ENCODE measurements at places on chromosomes 3 and 15.

GRCh38 chr3:191792580-191792979, 331.6 kb downstream of the PYDC2 start:
- no peak for DNase-seq

DNA sequence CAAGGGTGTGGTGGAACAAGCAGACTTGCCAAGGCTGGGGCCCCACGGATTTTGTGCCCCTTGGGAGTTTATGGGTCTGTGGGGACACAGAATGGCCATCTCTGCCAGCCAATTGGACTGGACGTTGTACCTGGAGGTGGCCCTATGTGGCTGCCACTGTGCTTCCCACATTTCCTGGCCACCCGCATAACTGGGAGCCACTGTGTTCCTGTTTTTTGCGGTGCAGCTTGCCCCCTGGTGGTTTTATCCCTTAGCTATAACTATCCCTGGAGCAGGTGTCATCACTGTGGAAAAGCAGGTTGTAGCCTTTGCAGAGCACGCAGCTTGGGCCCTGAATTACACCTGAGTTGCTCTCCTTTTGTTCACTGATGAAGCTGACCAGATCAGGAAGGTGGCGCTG, 306.3 kb downstream of the ZPLD1 start:
- DNase-seq = peak; percentile 48

DNA sequence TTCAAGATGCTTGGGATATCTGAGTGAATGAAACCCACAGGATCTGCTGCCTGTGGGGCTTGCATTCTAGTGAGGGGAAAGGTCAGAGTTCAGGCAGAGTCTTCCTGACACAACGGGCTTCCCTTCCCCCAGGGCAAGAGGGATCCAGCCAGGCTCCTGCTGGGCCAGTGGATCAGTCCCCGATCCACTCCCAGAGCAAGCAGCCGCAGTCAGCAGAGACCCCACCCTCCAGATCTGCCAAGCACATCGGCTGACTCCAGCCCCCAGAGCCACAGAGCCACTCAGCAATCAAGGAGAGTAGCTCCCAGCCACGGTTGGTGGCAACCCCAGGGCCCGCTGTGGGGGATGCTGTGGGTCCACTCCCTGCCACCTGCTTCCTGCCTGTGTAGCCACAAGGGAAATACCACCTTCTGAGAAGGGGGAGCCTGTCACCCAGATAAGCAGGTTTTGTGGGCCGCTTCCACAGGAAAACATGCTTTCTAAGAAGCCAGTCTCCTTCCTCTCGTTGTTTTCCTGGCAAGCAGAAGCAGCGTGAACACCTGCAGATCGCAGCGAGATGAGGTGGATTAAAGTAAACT, 44.9 kb downstream of the CPN2 start:
- DNase-seq = no peak

DNA sequence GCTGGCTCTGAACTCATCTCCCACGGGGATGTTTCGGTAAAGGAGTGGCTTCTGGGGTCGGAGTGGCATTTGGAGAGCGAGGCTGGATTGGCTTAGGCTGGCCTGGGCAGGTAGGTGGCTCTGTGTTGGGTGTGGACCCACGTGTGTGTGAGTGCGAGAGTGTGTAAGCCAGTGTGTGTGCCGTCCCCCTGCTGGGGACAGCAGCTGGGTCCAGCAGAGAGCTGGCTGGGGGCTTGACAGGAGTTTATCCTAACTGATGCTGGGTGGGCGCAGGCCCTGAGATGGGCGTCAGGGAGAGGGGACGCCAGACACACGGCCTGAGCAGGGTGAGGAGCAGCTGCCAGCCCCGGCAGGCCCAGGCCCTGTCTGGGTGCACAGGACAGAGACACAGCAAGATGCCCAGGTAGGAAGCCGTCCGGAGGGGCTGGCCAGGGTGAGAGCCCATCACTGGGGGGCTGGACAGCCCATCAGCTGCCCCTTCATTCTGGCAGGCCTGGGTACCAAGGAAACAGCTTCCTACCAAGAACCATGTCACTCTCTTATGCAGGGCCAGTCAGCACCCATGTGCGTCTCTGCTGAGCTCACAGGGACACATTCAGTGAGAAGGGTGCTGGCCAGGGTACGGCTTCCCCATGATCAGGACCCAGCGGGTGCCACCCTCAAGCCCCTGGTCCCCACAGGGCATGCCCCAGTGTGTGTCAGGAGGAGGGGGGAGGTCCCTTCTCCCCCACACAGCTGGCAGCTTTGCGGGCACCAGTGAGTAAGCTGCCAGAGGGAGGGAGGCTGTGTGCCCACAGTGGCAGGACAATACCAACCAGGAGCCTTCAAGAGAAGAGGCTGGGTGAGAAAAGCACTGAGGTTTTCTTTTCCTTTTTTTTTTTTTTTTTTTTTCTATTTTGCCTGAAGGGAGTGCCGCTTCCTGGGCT, 1.1 kb downstream of the PAK6 start:
- DNase-seq = no peak

DNA sequence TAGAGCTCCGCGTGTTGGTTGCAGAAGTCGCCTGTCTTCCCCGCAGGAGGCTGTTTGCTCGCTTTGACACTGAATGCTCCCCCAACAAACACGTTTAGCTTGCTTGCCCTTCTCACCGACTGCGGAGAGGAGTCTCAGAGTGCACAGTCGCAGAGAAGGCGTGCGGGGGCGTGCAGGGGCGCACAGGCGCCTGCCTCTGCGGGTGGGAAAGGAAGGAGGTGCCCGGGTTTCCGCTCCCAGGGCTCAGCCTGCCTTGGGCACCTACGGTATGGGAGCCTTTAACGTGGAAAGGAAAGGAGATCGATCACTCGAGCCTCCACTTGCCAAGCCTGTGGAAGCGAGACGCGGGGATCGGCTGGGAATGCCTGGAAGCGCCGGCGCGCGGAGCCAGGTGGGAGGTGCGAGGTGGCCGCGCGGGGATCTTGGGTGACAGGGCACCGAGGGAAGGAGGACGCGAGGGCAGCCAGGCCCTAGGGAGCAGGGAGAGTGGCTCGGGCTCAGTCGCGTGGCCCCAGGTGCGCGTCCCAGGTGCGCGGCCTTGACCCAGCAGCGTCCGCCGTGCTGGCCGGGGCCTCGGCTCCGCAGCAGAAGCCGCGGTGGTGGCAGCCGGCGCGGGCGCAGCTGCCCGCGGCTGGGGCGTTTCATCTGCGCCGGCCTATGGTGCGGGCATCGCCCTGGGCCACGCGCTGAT, at the start of gene FAN1:
Gene FAN1 (plus strand): TSS at position 419 of the 691 bp plus-strand sequence. CDS start 749 bp downstream, outside the sequence.
- peak; percentile 92 for DNase-seq

- DNase-seq = no peak
Measured at GRCh38 chr15:42131826-42132806, 24.3 kb downstream of the PLA2G4F start.

DNA sequence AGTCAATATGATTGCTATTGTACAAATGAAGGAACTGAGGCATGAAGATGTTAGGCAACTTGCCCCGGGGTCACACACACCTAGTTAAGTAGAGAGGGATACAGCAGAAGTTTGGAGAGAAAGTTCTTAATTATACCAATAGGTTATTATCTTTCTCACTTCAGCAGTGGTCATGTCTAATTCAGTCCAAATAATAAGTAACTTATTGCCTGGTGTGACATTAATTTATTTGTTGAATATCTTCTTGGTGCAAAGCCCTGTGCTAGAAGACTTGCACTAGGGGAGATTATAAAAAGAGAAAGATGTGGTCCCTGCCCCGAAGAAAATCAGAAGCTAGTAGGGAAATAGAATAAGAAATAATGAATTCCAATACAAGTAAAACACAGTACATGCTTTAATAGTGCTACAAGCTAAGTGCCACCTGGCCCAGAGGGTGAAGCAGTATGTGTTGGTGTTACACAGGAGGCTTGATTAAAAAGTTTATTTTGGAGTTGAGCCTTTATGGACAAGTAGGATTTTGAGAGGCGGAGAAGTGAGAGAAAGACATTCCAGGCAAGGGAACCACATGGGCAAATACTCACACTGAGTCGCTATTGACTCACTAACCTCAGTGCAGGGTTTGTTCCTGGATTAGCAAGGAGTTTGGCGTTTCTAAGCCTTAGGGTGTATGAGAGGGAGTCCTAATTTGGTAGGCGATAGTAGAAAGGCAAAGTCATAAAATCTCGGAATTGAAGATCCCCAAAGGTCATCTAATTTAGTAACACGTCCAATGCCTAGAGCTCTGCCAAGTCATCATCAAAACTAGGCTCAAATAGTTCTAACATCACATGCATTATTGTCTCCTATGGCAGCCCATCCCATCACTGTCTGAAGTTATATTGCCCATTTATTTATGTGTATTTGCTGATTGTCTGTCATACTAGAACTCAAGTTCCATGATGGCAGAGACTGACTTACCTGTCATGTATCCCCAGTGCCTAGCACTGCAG, 19.2 kb upstream of the GSK3B start:
- DNase-seq = no peak

DNA sequence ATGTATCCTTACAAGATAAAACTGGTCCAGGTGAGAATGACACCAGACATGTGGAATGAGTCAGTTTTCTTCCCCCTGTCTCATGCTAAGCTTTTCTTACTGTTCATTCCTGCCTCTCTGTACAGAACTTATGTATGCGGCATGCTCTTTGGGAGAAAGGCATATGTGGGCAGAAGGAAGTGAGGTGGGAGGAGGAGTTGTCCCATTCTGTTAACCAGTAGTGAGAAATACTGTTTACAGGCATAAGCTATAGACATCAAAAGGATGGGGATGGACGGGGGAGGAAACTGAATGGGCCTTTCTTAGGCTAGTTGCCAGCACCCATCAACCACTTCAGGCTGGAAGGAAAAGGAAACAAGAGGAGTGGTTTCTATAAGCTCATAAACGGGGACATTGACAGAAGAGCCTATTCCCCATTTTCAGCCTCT, 143.6 kb upstream of the BHLHE40 start:
- no peak for DNase-seq

GRCh38 chr3:81302045-81302444, 459.4 kb downstream of the GBE1 start:
- peak; percentile 82 for DNase-seq

- DNase-seq = no peak
Measured at GRCh38 chr3:72355168-72355567, 493.1 kb downstream of the SHQ1 start.

DNA sequence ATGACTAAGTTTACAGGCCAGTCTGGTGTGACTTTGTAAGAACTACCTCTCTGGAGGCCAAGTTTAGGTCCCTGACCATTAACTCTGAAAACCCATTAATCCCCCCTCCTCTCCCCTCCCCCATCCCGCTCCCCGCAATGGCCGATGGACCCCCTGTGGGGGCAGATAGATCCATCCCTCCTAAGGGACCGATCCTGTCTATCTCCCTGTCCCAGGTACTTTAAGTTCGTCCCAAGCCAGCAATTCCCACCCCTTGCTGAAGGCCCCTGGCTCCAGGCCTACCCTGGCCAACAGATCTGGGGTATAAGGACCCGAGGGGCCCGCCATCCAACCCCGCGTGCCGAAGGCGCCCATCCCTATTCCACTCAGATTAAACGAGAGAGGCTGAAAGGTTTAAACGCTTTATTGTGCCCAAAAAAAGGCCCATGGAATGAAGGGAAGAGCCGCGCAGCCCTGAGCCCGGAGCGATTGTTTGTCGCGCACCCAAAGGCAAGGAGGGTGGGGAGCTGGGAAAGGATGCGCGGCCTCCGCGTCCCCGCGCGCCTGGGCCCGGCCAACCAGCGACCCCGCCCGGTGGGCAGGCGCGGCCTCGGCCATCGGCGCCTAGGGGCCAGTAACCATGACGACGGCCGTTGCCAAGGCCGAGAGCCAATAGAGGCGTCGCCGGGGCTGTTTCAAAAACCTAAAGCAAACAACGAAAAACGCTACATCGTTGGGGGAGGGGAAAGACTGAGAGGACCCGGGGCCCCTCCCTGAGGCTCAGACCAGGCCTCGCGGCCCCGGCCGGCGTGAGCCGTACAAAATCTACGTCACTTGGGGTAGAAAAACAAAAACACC, 35.9 kb downstream of the HMCES start:
- DNase-seq = peak; percentile 97

- no peak for DNase-seq
Measured at GRCh38 chr3:48430708-48431101, 819 bp upstream of the PLXNB1 start.

DNA sequence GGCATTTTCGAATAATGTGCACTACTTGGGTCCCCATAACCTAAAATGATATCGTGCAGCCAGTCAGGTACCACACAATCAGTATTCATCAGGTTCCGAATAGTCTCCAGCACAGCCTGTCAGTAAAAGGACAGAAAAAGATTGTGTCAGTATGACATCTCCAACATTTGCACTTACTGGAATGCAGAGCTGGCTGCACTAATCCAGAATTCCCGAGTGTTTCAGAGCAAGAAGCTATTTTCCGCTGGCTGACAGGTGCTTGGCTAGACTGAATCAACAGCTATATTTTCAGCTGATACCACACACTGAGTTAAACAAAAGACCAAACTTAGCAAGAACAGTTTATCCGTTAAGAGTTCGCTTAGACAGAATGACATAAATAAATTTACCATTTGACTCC, 68.8 kb downstream of the AQR start:
- DNase-seq = no peak

GRCh38 chr3:122102191-122102935, 47.2 kb downstream of the CD86 start:
- DNase-seq = no peak

- no peak for DNase-seq
Measured at GRCh38 chr15:20356444-20356910, 185.1 kb downstream of the GOLGA6L6 start.

DNA sequence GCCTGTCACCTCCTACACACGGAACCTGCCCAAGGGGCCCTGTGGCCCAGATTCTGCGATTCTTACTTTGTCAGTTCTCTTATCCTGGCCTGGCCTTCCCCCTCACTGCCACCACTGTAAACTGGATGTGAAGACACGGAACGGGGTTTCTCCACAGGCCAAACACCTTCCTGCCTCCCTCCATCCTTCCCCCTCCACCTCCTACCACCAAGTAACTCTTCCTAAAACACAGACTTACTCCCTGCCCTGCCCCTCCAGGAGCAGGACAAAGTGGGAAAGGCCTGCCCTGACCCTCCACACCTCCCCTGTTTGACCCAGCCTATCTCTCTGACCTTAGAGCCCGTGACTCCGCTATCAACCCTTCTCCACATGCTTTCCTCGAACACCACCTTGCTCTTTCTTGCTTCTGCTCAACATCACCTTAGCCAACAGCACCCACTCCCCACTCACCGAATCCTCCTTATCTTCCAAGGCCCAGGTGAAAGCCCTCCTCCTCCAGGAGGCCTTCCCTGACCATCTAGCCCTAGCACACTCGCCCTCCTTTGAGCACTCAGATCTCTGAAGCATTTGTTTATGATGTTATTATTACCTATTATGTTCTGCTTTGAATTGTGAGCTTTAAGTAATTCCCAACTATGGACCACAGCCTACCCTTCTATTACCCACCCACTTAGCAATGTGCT, 7.6 kb downstream of the CA12 start:
- no peak for DNase-seq

- DNase-seq = no peak
Measured at GRCh38 chr3:133905376-133905775, 9.7 kb upstream of the RAB6B start.

DNA sequence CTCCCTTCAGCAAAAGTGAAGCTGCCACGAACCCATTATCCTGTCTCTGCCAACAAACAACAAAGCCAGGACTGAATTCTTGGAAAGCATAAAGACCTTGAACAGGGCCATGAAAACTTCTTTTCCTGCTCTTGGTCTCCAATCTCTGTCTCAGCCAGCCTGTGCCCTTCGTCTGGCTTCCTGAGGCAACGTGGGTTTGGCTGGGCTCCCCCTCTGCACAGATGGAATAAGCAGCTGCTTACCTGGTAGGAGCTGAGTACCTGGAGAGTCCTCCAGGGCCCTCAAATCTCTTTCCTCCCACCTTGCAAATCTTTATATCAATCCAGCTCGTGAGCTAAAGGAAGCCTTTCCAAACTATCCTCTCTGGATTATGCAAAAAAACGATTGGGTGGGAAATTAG, 97.6 kb upstream of the PSMD6 start:
- DNase-seq = no peak
